NCI-H1092 (cell line): ENCODE measurements at places on chromosomes 16 and 17.

DNA sequence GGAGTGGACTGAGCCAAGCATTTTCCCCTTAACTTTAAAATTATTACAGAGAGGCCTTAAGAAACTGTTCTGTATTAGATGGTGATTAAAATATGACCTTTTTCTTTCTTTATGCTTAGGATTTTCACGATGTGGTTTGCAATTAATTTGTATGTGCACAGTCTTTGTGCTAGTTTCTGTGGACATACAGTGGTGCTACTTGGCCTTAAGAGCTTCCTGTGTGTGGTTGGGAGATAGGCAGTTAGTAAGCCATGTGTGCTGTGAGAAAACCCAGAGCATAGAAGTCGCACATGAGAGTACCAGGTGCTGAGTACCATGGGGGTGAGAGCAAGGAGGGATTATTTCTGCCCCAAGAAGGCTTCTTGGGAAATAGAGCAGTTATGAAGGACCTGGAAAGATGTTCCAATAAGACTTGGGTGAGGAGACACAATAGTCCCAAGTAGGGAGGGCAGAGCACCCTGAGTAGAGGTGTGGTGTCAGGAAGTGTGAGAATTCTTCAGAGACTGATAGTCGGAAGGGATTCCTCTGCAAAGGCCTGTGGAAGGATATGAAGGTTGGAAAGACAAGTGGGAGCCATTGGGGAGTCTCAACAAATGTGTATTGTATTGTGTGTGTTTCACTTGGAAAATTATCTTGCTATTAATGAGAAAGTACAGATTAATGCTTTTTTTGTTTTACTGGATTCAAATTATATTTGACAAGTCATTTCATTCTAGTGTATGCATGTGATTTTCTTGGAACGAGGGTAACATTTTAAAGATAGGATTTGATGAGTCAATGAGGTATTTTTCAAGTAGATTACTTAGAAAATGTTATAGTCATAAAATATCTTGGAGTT lies 239.9 kb downstream of the PRKCA start:
- DNase-seq: no peak

DNA sequence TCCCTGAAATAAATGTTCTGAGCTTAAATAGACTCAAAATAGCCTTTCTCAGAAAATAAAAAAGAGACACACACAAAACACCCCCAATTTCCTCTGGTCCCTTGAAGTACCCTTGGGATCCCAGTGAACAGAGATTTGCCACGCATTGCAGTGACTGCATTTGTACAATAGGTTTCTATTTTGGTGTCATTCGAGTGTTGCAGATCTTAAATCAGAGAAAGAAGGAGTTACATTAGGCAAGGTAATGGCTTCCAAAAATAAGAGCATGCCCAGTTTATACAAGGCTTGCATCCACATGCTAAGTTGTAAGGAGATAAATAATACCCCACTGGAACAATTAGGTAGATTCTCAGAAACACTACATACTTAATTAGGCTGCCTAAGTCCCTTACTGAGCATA lies 2.2 kb downstream of the TOX3 start:
- no peak for DNase-seq

DNA sequence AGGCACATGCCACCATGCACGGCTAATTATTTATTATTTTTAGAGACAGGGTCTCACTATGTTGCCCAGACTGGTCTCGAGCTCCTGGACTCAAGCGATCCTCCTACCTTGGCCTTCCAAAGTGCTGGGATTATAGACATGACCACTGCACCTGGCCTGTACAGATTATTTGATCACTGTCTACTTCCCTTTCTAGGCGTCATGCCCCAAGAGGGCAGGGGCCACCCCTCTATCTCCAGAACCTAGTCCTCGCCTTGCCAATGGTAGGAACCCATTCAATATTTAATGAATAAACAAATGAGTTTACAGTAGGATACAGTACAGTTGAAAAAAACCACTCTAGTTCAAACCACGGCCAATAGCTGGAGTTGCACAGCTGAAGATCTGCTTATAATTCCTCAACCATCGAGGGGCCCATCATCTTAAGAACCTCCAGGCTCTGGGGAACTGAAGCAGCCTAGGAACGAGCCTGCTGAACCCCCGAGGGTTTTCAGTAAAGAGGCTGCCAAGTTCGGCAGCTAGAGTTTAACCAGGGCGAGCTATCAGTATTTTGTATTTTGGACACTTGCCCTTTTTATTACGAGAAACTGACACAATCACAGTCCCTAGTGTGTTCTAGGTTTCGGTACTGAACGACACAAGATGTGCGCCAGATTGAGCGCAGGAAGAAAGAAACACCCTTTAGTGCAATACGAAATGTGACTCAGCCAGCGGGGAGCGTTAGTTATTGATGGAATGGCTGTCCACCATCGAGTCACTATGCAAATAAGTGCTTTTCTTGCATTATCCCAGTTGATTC lies 14.6 kb downstream of the ADCY9 start:
- DNase-seq: no peak

- DNase-seq: no peak
Observed at GRCh38 chr16:23373436-23374219, 71.5 kb downstream of the SCNN1B start.

DNA sequence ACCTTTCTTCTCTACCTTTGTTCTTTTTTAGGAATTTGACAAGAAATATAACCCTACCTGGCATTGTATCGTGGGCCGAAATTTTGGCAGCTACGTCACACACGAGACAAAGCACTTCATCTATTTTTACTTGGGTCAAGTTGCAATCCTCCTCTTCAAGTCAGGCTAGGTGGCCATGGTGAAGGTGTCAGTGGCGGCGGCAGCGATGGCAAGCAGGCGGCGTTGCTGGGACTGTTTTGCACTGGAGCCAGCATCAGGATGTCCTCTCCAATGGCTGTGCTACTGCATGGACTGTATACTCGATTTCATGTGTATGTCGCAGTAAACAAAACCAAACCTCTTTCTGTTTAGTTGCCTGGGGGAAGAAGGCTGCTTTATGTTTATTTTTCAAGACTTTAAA lies 5.9 kb downstream of the DYNLL2 start:
- DNase-seq: no peak

- DNase-seq: no peak
Observed at GRCh38 chr16:19830902-19831560, 53.6 kb downstream of the GPRC5B start.

DNA sequence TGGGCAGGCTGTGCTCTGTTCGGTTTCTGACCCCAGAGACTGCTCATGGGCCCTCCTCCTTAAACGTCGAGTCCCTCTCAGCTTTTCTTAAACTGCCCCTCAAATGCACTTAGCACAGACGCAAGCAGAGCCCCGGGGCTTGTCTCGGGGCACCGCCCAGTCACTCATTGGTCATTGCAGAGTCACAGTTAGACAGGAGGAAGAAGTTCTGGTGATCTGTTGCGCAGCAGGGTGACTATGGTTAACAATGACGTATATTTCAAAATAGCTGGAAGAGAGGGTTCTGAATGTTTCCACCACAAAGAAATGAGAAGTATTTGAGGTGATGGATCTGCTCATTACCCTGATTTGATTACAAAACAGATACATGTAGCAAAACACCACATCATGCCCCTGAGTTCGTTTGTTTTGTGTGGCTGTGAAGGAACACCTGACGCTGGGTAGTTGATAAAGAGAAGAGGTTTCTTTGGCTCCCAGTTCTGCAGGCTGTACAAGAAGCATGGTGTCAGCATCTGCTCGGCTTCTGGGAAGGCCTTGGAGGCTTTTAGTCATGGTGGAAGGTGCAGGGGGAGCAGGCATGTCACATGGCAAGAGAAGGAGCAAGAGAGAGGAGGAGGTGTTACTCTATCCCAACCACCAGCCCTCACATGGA lies 387.4 kb downstream of the CPPED1 start:
- no peak for DNase-seq

- no peak for DNase-seq
Observed at GRCh38 chr16:20042848-20043247, 30.8 kb downstream of the GPR139 start.

DNA sequence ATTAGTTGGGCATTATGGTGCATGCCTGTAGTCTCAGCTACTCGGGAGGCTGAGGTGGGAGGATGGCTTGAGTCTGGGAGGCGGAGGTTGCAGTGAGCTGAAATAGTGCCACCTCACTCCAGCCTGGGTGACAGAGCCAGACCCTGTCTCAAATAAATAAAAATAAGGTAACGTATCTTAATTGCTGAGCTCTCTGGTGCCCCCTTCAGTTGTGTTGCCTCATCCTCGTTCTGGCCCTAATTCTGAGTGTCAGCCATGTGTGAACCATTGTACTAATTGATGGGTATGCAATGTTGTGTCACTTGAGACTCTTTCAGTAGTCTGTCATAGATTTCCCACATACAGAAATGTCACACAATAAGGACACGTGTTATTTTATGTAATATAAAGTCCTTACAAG lies 363.1 kb upstream of the RBFOX1 start:
- DNase-seq: no peak

- no peak for DNase-seq
Observed at GRCh38 chr16:25079637-25080378, 31.7 kb upstream of the LCMT1 start.

DNA sequence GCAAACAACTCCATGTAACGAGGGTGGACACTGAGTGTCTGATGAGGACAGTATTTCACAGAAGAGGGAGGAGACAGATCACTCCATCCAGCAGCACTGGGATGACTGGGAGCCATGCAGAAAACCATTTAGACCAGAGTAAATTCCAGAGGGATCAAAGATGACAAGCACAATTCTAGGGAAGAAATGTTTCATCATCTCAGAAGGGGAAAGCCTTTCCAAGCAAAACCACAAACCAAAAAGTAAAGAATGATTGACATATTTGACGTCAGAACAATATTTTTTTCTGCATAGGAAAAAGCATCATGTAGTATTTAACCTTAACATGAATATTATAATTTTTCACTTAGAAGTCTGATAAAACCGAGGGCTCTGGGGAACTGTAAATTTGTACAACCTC lies 4.8 kb downstream of the DNASE1 start:
- DNase-seq: no peak

- DNase-seq: no peak
Observed at GRCh38 chr16:58652741-58653140, 23.1 kb upstream of the CNOT1 start.

DNA sequence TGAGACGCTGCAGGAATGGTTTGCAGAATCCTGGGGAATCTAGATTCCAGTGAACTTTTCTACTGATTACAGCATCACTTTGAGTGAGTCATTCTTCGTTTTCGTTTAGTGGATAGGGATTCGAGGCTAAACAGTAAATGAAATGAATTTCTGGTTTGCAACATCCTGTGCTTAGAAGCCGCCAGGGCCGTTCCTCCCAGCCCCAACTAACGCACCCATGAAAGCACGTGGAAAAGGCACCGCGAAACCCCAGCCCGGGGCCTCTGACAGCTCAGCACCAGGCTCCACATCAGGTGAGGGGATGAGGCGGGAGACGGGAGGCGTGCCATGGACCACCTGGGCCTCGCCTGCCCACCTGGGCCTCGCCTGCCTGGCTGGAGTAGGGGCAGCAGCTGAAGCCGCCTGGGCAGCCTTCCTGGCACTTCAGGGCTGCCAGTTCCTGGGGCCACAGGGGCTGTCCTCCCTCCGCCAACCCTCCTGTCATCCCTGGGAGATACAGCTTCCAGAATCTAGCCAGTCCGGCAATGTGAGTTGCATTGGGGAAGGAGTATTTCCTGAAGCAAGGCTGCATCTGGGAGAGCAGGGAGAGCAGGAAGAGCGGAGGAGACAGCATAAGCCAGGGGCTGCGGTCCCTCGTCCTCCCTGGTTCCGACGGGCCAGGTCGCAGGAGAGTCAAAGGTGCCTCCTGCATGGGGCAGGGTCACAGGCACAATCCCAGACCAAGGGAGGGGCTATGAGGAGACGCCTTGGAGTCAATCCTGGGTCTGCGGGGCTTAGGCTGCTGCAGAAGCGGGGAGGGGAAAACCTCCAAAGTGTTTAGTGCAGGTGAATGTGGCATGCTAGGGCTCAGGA lies 78.4 kb downstream of the RPH3AL start:
- no peak for DNase-seq

GRCh38 chr17:2354311-2354710 lies 17.0 kb downstream of the SGSM2 start:
- DNase-seq: no peak

DNA sequence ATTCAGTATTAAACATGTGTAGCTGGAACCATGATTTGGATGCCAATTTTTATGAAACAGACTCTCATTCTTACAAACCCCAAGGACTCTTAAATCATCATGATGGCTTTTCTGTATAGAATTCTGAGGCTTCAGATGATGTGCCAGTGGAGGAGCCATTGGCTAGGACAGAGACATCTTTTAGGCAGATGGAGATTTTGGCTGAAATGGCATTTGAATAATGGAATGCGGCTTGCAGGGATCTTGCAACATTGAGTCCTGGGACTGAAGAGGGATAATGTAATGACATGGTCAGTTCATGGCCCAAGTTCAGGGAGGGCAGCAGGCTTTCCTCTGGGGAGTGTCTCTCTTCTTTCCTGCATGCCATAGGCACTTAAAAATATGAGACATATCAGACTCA lies 172.4 kb downstream of the ABCA8 start:
- no peak for DNase-seq

DNA sequence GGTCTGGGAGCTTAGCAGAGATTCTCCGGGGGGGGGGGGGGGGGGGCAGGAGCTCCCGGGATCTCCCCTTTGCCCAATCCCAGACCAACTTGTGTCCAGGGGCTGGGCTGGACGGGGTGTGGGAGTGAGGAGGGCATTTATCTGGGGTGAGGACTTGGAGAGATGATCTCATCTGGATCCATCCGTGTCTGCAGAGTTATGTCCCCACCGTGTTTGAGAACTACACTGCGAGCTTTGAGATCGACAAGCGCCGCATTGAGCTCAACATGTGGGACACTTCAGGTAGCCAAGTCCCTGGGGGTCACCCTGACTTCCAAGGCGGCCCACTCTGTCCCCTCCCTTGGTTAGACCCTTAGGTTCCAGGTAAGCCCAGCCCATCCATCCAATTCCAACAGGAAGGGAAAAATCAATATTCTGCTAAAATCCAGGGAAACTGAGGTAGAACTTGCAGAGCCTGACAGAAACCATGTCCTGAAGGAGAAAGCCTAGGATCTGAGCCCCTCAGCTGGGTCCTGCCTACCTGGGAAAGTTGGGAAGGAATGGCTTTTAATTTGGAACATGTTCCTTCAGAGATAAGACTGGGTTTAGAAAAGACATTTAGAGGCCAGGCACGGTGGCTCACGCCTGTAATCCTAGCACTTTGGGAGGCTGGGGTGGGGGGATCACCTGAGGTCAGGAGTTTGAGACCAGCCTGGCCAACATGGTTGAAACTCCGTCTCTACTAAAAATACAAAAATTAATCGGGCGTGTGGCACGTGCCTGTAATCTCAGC lies 921 bp downstream of the RND2 start:
- no peak for DNase-seq
